ENCODE measurements at places on chromosomes 2 and 18. TPM values are rescaled to one million over a fixed set of nuclear protein-coding genes. Genes with fewer than 3 reads are reported as not detected.

The SIX2 gene
- not detected for total RNA-seq

DNA sequence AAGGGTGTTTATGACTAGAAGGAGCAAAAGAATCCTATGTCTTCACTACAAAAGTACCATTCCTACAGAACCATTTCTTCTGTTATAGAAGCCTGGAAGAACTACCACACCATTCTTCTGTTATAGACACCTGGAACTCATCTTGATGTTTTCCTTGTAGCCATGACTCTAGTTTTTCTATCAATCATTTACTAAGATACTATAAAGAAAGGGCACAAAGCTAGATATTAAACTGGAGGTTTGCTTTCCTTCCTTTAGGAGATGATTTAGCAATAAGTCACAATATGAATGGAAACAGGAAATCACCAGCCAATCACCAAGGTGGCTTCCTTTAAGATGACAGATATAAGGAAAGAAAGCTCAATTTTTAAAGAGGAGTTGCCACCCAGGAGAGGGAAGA is 100.3 kb upstream of the NEUROD1 start:
- no peaks in the 10 kb centered on the region for H3K36me3 ChIP-seq
- no peaks in the 10 kb centered on the region for H3K27me3 ChIP-seq
- H3K4me1 ChIP-seq = no peaks in the 10 kb centered on the region
- no peak overlapping the region for H3K4me3 ChIP-seq
- H3K27ac ChIP-seq = no peak overlapping the region

DNA sequence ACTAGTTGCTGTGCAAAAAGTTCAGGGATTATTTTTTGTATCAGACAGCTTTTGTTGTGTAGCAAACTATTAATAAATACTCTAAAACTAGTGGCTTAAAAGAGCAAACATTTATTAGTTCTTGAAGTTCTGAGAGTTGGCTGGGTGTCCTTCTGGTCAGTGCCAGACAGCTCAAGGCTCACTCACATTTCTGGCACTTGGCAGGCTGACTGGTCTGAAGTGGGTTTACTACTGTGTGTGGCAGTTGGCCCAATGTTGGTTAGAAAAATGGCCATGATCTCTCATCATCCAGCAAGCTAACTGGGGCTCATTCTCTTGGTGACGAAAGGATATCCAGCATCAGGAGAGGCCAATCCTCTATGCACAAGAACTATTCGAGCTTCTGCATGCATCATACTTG is 71.4 kb upstream of the ZNF385B start:
- H3K36me3 ChIP-seq = no peaks in the 10 kb centered on the region
- H3K27me3 ChIP-seq = no peaks in the 10 kb centered on the region
- H3K27ac ChIP-seq = no peak overlapping the region
- DNase-seq = no peak
- H3K4me1 ChIP-seq = no peaks in the 10 kb centered on the region
- H3K4me3 ChIP-seq = no peak overlapping the region

DNA sequence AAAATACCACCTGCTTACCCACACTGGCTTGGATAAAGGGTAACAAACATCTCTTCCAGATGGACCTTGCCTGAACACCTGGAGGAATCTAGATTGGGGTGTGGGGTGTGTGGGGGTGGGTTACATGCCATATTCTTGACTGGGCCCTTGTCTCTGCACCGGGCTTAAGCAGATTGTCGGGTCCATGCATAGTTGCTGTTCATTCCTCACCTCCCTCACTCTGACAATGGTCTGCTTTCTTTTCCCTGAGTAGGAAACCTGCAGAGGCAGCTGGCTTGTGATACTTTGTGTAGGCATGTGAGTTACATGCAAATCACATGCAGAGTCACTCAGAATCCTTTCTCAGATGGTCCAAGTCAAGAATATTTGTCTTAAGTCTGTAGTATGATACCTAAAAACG is 112.8 kb upstream of the GLS start:
- no peaks in the 10 kb centered on the region for H3K36me3 ChIP-seq
- no peak overlapping the region for H3K27ac ChIP-seq
- H3K4me1 ChIP-seq = peaks cover 6% of the 10 kb centered on the region

The NLRC4 gene
- 0.16 TPM for total RNA-seq

GRCh38 chr2:241555711-241556110 is 2.8 kb upstream of the BOK start:
- H3K27me3 ChIP-seq = peaks cover 4% of the 10 kb centered on the region
- H3K36me3 ChIP-seq = no peaks in the 10 kb centered on the region
- no peak overlapping the region for H3K4me3 ChIP-seq
- H3K4me1 ChIP-seq = no peaks in the 10 kb centered on the region
- DNase-seq = no peak

The PRSS56 gene
- total RNA-seq = not detected

DNA sequence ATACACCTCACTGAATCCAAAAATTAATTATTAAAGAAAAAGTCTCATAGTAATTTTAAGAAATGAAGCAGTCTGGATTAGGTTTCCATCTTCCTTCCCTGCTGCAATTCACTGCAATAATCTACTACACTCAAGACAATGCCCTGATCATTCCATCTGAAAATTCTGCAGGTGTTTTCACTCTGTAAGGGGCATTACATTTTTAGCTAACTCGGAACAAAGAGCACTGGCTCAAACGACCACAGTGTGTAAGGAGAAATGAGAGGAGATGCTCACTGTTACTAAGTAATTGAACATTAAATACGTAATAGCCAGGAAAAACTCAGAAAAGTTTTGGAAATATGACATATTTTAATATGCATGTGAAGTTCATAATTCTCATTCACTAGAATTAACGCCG is 1.3 kb downstream of the B4GALT6 start:
- peaks cover 12% of the 10 kb centered on the region for H3K27me3 ChIP-seq
- H3K27ac ChIP-seq = no peak overlapping the region
- no peaks in the 10 kb centered on the region for H3K36me3 ChIP-seq

DNA sequence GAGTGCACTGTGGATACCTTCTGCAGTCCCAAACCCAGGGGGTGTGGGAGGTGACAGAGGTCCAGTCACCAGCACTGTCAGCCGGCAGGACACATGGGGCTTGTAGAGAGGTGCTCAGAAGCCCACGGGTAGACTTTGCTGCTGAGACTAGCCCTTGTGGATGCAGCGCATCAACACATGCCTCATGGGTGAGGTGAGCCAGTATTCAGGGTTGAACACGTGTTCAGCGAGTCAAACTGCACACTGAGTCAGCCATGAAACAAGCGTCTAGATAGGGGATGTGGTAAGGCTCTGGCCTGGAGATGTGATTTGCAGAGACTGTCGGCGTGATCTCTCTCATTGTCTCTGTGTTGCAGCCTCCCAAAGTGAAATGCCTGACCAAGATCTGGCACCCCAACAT is 35.8 kb upstream of the SCLY start:
- no peaks in the 10 kb centered on the region for H3K4me1 ChIP-seq
- H3K4me3 ChIP-seq = no peak overlapping the region
- no peaks in the 10 kb centered on the region for H3K27me3 ChIP-seq

The CMPK2 gene
- total RNA-seq = 1.1 TPM

- H3K4me3 ChIP-seq = no peak overlapping the region
- no peaks in the 10 kb centered on the region for H3K36me3 ChIP-seq
- DNase-seq = no peak
- H3K27ac ChIP-seq = no peak overlapping the region
- H3K27me3 ChIP-seq = no peaks in the 10 kb centered on the region
Observed at GRCh38 chr2:97708608-97709007, 4.8 kb upstream of the ZAP70 start.

DNA sequence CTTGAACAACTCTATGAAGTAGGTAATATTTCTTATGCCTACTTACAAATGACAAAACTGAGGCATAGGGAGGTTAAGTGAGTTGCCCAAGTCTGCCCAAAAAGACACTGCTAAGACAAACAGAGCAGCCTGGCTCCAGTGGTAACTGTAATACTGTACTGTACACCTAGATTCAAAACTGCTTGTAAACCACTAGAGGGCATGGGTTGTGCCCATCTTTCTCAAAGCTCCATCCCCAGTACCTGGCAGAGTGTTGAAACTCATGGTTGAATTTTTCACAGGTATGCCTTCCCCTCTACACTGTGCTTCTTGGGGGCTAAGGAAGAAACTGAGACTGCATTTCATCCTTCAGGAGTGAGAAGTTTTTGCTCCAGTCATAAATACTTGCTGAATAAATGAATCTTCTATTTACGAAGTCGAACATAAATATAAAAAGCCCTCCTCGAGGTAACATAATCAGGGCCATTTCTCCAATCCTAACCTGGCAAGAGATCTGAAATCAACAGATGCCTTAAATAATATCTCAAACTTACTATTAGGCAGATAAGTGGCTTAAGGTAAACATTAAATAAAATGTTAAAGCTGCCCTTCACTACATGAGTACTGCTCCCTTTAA is 2.0 kb downstream of the PPP4R1 start:
- no peak overlapping the region for H3K4me3 ChIP-seq
- no peak overlapping the region for H3K27ac ChIP-seq
- no peaks in the 10 kb centered on the region for H3K27me3 ChIP-seq
- peaks cover 15% of the 10 kb centered on the region for H3K4me1 ChIP-seq
- H3K36me3 ChIP-seq = peaks cover 3% of the 10 kb centered on the region

DNA sequence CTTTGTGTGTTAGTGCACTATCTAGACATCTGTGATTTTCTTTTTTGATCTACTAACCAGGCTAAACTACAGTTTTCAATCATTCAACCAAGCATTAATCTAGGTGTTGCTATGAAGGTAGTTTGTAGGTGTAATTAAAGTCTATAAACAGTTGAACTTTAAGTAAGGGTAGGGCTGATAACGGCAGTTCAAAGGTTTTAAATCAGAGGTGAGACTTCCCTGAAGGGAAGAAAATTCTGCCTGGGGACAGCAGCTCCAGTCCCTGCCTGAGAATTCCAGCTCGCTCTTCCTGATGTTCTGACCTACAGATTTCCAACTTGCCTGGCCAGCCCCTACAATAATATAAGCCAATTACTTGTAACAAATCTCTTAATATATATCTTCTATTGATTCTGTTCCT is 663.9 kb downstream of the MBD2 start:
- no peaks in the 10 kb centered on the region for H3K36me3 ChIP-seq
- H3K27me3 ChIP-seq = no peaks in the 10 kb centered on the region
- H3K4me1 ChIP-seq = no peaks in the 10 kb centered on the region

The TMEM247 gene
- total RNA-seq = not detected

- no peaks in the 10 kb centered on the region for H3K27me3 ChIP-seq
- H3K4me3 ChIP-seq = no peak overlapping the region
- H3K27ac ChIP-seq = no peak overlapping the region
- no peaks in the 10 kb centered on the region for H3K36me3 ChIP-seq
Observed at GRCh38 chr18:79637921-79638909, 41.4 kb upstream of the CTDP1 start.

DNA sequence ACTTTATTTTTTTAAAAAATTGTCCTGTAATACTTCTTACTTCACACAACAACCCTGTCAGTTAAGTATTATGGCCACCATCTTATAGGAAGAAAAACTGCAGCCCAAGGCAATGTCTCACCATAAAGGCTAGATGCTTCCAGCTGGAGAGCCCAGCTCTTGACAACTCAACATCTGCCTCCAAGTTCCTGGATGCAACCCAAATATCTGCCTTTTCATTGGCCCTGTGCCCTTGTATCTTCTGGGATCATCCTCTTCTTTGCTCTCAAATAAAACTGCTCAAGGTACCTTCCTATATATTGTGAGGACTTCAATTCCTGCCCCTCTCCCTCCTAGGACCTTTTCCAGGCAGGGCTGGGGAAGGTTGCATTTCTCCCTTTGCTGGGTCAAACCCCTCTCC is 69.5 kb downstream of the BIN1 start:
- no peaks in the 10 kb centered on the region for H3K4me1 ChIP-seq
- H3K36me3 ChIP-seq = no peaks in the 10 kb centered on the region
- no peaks in the 10 kb centered on the region for H3K27me3 ChIP-seq
- no peak for DNase-seq

GRCh38 chr2:240133401-240133800 is 2.7 kb downstream of the COPS9 start:
- H3K4me3 ChIP-seq = no peak overlapping the region
- peaks cover 16% of the 10 kb centered on the region for H3K36me3 ChIP-seq
- peaks cover 20% of the 10 kb centered on the region for H3K4me1 ChIP-seq
- DNase-seq = no peak

The CD8A gene
- 359 TPM for total RNA-seq

GRCh38 chr18:47549021-47549540 is 297.6 kb upstream of the SKOR2 start:
- no peaks in the 10 kb centered on the region for H3K36me3 ChIP-seq
- no peaks in the 10 kb centered on the region for H3K27me3 ChIP-seq
- H3K4me1 ChIP-seq = no peaks in the 10 kb centered on the region

GRCh38 chr2:121805766-121806143 is 50.3 kb downstream of the TSN start:
- DNase-seq = no peak
- no peaks in the 10 kb centered on the region for H3K4me1 ChIP-seq
- no peaks in the 10 kb centered on the region for H3K27me3 ChIP-seq
- H3K27ac ChIP-seq = no peak overlapping the region
- H3K4me3 ChIP-seq = no peak overlapping the region

DNA sequence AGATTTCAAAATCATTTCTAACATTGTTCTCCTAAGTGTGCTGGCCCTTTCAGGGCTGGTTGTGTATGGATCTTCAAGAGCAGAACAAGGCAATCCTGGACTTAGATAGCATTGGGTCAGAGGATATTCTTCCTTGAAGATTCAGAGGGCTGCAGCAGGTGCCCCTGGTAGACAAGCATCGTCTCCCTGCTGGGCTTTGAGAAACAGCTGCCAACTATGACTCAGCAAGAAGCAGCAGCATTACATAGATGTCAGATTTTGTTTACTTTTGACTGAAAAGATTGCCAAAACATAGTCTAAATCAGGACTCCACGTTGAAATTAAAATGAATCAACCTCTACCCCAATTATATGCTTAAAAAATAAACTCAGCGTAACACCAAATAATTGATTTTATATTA is 618.8 kb downstream of the SOCS6 start:
- H3K27me3 ChIP-seq = no peaks in the 10 kb centered on the region
- H3K36me3 ChIP-seq = no peaks in the 10 kb centered on the region
- no peak for DNase-seq
- no peak overlapping the region for H3K27ac ChIP-seq

The EGR4 gene
- 0.31 TPM for total RNA-seq

The DNAJC10 gene
- total RNA-seq = 78.4 TPM

DNA sequence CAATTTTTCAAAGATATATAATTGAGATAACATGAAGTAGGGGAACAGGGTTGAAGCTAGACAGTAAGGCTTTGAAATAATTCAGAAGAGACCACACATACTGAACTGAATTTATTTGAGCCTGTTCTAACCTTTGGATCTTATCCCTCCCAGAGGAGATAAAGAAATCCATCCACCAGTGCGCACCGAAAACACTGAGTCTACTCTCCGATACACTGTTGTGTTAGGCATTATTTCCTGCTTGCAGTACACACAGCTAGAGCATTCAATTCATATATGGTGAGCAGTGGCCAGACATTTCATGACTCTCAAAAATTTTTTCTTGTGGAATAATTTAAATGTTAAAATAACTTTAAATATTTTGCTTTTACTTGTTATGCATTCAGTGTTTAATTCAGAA is 342.7 kb downstream of the GPD2 start:
- H3K27ac ChIP-seq = no peak overlapping the region
- no peaks in the 10 kb centered on the region for H3K36me3 ChIP-seq
- DNase-seq = no peak
- H3K27me3 ChIP-seq = no peaks in the 10 kb centered on the region
- no peaks in the 10 kb centered on the region for H3K4me1 ChIP-seq

DNA sequence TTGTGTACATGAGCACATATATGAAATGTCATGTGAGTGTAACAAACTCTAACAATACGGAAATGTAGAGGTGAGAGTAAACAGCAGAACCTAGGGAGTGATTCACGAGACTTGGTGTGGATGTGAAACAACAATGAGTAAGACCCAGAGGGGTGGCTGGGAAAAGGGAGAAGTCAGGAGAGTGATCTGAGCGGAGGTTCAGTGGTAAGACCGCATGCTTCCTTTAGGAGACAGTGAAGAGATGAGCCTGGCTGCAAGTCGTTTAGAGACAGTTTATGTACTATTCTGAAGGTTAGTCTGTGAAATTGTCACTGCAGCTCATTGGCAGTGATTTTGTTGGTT is 150.6 kb downstream of the PRPF40A start:
- no peak overlapping the region for H3K27ac ChIP-seq
- H3K27me3 ChIP-seq = peaks cover 5% of the 10 kb centered on the region
- H3K36me3 ChIP-seq = no peaks in the 10 kb centered on the region
- no peaks in the 10 kb centered on the region for H3K4me1 ChIP-seq

The UGT1A9 gene
- total RNA-seq = not detected

The TM4SF20 gene
- not detected for total RNA-seq

The MRPL19 gene
- total RNA-seq = 66.0 TPM

All from CD8-positive, alpha-beta memory T cell (primary cell).